ENCODE measurements at places on chromosomes 3 and 15.

GRCh38 chr15:57033715-57034439, 115.4 kb downstream of the TCF12 start:
- H3K27ac ChIP-seq: no peak overlapping the region
- no peaks in the 10 kb centered on the region for H3K36me3 ChIP-seq
- DNase-seq: no peak
- H3K4me1 ChIP-seq: peaks cover 5% of the 10 kb centered on the region
- no peaks in the 10 kb centered on the region for H3K27me3 ChIP-seq
- H3K4me3 ChIP-seq: no peak overlapping the region

DNA sequence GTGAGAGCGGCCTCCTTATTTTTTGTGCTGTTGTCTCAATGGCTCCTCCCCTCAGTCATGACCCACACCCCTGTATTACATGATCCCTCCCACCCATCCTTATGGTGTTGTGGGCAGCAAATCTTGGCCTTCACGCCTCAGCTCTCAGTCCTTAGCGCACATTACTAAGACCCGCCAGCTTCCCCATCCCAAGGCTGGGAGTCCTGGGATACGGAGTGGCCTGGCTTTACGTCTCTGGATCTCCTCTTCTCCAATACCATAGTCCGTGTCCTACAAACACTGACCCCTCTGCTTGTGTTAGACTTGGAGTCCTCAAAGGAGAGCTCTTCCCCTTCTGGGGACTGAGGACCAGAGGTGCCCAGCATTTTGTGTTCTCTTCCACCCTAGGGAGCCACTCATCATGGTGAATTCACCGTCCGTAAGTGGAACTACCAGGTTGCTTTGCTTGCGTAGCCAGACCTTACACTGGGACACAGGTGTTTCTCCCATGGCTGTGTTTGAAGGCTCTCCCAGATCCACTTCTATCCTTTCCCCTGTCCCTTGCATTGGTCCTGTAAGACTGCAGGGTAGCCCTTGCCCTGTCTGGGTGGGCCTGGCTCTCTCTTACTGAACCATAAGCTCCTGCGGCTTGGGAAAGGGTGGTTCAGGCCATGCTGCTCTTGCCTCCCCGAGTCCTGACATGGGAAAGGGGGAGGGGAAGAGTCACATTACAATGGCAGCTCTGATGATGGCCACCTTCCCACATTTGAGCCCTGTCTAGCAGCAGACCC, 13.6 kb downstream of the GRM2 start:
- H3K4me1 ChIP-seq: no peaks in the 10 kb centered on the region
- H3K36me3 ChIP-seq: no peaks in the 10 kb centered on the region
- H3K4me3 ChIP-seq: no peak overlapping the region
- no peak overlapping the region for H3K27ac ChIP-seq

- no peaks in the 10 kb centered on the region for H3K36me3 ChIP-seq
- no peaks in the 10 kb centered on the region for H3K4me1 ChIP-seq
- no peak overlapping the region for H3K27ac ChIP-seq
- no peak for DNase-seq
Observed at GRCh38 chr3:179391906-179392305, 44.4 kb downstream of the MFN1 start.

- H3K36me3 ChIP-seq: no peaks in the 10 kb centered on the region
- H3K4me1 ChIP-seq: no peaks in the 10 kb centered on the region
- no peak for DNase-seq
Observed at GRCh38 chr3:40623567-40623966, 98.8 kb downstream of the ZNF621 start.

DNA sequence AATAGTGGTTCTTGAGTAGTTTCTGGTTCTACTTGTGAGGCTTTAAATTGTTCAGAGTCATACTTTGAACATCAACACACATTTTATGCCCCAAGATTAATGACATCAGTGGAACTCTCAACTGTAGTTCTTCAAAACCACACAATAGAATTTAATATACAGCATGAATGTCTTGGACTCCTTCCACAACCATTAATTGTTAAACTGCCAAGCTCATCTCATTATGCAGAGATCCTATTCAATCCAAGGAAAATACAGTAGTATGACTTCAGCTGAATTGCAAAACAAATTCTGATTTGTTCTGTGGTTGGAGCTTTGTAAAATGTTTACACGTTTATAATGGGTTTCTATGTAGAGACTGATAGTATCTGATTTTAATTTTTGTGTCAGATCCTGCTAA, 199.2 kb upstream of the SLC2A2 start:
- DNase-seq: no peak
- H3K27ac ChIP-seq: no peak overlapping the region
- no peaks in the 10 kb centered on the region for H3K36me3 ChIP-seq
- no peak overlapping the region for H3K4me3 ChIP-seq
- H3K4me1 ChIP-seq: no peaks in the 10 kb centered on the region

- DNase-seq: no peak
- no peak overlapping the region for H3K27ac ChIP-seq
- H3K36me3 ChIP-seq: no peaks in the 10 kb centered on the region
Observed at GRCh38 chr3:99635348-99635747, 3.0 kb upstream of the COL8A1 start.

GRCh38 chr3:16415911-16416476, 97.5 kb downstream of the RFTN1 start:
- H3K4me1 ChIP-seq: peaks cover 3% of the 10 kb centered on the region
- H3K4me3 ChIP-seq: no peak overlapping the region
- no peaks in the 10 kb centered on the region for H3K36me3 ChIP-seq
- no peak for DNase-seq
- H3K27ac ChIP-seq: no peak overlapping the region

DNA sequence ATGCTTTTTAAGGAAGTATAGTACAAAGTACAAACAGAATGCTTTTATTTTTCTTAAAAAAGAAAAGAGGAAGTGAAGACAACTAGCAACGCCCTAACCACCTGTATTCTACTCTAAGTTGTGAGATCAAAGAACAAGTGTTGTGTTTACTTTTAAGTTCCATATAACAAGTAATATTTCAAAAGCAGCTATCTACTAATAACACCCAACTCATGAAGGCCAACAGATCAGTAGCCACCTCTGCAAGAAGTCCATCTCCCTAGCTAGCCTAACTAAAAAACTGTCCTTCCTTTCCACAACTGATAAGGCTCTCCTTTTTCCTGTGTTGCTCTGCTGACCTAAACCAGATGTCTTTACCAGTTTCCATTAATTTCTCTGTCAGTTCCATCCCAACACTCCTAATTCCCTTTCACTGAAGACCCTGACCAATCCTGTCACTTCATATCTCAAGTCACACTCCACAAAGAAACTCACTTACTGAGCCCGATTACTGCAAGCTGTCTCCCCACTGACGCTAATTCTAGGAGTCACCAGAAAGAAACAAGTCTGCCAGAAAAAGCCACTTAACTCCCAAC, 26.9 kb downstream of the PHC3 start:
- H3K27me3 ChIP-seq: no peaks in the 10 kb centered on the region
- no peaks in the 10 kb centered on the region for H3K36me3 ChIP-seq
- H3K4me1 ChIP-seq: no peaks in the 10 kb centered on the region

- H3K36me3 ChIP-seq: no peaks in the 10 kb centered on the region
- H3K27me3 ChIP-seq: no peaks in the 10 kb centered on the region
- H3K27ac ChIP-seq: no peak overlapping the region
Observed at GRCh38 chr3:36876181-36876936, 68.5 kb downstream of the TRANK1 start.

DNA sequence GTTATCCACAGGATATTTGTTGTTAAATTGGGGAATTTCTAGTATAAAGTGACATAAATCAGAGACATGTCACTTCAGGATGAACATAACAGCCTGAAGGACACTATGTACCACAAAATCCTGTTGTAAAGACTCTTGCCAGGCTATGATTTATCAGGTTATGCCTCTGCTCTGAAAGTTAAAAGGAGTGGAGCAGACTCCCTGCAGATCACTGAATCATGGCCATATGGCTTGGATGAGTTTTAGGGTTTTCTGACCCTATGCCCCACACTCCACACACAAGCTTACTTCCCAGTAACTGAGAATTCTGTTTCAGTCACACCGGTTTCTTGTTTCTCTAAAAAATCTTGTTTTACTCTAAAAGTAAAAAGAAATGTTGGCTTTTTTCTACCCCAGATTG, 869.4 kb downstream of the NAALADL2 start:
- H3K4me3 ChIP-seq: no peak overlapping the region
- H3K4me1 ChIP-seq: no peaks in the 10 kb centered on the region
- no peak for DNase-seq
- H3K36me3 ChIP-seq: no peaks in the 10 kb centered on the region

Measured in mesendoderm (in vitro differentiated cells).